ENCODE measurements at places on chromosomes 7 and 10.

- no peak for DNase-seq
These were observed 265.4 kb upstream of the DGKB start for GRCh38 chr7:15167912-15168311.

DNA sequence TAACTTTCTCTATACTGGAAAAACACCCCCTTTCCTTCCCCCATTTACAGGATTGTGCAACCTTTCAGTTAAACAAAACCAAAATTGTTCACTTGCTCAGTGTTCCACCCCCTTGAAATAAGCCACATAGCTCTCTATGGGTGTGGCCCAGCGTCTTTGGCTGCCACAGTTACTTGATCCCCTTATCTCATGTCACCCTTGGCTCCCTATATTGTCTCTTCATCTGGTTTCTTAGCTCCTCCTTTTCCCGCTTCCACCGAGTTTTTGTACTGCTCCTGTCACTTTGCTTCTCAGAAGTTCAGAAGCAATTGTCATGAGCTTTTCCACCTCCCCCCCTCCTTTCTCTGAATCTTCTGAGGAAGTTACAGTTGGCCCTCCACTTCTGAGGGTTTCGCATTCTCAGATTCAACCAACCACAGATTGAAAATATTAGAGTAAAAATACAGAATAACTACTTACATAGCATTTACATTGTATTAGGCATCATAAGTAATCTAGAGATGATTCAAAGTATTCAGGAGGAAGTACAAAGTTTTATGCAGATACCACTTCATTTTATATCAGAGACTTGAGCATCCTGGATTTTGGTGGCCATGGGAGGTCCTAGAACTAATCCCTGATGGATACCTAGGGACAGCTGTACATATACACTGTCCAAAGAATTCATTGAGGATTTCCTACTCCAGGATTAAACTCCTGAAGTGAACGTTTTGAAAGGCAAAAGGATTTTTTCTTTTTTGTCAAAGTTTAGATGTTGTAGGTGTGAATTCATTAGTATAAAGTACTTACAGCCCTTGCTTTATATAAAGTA lies 60.4 kb downstream of the ADD3 start:
- DNase-seq, result peak; percentile 28

GRCh38 chr7:114859477-114859876 lies 62.4 kb upstream of the MDFIC start:
- DNase-seq, result no peak

GRCh38 chr10:112137154-112137987 lies 46.2 kb downstream of the GPAM start:
- DNase-seq, result peak; percentile 57

DNA sequence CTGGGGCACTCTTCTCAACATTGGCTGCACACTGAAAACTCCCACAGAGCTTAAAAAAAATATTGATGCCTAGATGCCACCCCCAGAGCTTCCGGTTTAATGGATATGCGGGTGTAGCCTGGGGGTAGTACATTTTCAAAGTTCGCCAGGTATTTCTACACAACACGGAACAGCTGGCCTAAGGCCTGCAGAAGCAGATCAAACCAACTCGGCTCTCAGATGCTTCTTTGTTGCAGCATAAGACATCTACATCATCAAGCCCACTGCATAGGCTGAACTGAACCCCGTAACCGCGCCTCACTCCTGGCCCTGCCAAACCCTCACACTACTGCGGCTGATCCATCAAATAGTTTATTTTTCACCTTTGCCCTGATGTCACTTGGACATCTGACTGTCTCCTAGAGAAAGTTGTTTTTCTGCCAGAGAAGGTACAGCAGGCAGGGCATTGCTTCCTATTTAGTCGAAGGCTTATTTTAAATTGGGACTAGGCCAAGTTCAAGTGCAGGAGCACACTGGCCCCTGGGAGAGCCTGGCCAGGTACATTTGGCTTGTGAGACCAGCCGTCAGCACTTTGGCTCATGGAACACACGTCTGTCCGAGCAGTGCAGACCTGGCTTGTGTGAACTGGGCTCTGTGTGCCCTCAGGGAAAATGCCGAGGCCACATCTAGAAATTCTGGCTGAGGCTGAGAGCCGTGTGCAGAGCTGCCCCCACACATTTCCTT lies 113.3 kb downstream of the TACC2 start:
- no peak for DNase-seq

DNA sequence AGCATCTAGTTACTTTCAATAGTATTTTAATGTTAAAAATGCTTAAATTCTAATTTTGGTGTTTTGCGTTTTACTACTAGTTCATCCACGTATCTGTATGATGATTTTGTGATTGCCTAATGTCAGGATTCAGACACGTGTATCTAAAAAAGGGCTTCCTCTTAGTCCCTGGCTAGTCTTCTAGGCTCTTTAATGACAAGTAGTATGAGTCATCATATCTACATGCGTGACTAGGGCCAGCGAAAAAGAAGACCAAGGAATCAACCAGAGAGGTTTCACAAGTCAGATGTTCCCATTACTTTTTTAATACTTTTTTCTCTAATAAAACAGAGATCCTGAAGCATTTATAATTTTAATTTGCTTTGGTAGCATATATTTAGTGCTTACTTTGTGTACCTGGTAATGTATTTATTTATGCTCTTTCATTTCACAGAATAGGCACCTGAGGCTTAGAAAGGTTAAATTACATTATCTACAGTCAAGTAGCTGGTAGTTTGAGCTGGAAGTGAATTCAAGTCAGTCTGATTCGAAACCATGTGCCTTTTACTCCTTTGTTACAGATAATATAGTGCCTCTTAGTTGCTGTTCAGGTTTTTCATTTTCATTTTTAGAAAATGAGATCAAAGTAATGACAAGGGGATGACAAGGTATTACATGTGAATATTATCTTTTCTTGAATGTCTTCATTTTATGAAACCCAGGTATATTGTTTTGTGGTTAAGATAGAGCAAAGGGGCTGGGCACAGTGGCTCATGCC lies 140.3 kb downstream of the FOXP2 start:
- no peak for DNase-seq
